ENCODE measurements at places on chromosomes 3 and 15. TPM values are rescaled to one million over a fixed set of nuclear protein-coding genes. Genes with fewer than 3 reads are reported as not detected.
A peak's percentile ranks its signal among the peaks of the same experiment; 100 is the strongest.

- H3K4me1 ChIP-seq, result no peaks in the 10 kb centered on the region
- no peaks in the 10 kb centered on the region for H3K27me3 ChIP-seq
- H3K36me3 ChIP-seq, result no peaks in the 10 kb centered on the region
- H3K4me3 ChIP-seq, result no peak overlapping the region
- no peak overlapping the region for H3K27ac ChIP-seq
- no peak for DNase-seq
These were observed 589.0 kb upstream of the DPPA4 start for GRCh38 chr3:109926376-109926775.

The GABRG3 gene
- total RNA-seq, result not detected

DNA sequence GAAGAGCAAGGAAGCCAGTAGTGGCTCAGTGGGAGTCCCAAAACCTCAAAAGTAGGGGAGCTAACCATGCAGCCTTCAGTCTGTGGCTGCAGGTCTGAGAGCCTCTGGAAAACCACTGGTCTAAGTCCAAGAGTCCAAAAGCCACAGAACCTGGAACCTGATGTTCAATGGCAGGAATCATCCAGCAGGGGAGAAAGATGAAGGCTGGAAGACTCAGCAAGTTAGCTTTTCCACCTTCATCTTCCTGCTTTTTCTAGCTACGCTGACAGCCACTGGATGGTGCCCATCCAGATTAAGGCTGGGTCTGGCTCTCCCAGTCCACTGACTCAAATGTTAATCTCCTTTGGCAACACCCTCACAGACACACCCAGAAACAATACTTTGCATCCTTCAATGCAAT is 626.3 kb downstream of the NAALADL2 start:
- H3K27ac ChIP-seq, result no peak overlapping the region
- no peak for DNase-seq
- H3K4me1 ChIP-seq, result no peaks in the 10 kb centered on the region
- no peaks in the 10 kb centered on the region for H3K27me3 ChIP-seq

DNA sequence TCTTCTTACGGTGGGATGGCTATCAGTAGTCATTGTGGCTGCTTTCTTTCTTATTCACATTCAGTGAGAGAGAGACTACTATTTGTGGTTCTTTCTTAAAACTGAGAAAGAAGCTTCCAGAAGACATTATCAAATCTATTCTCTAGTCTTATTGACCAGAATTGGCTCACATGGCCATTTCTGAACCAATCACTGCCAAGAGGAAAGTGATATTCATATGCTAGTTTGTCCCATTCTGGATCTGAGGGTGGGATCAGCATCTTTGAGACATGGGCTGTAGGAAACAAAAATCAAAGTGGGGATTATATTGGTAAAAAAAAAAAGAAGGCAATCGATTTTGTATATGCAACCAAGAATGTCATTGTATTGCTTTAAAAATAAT is 106.4 kb upstream of the RASGRP1 start:
- peaks cover 4% of the 10 kb centered on the region for H3K27me3 ChIP-seq
- DNase-seq, result no peak
- no peaks in the 10 kb centered on the region for H3K36me3 ChIP-seq
- H3K27ac ChIP-seq, result no peak overlapping the region
- no peaks in the 10 kb centered on the region for H3K4me1 ChIP-seq

GRCh38 chr15:62344806-62345539 is 179.9 kb upstream of the C2CD4B start:
- H3K4me1 ChIP-seq, result no peaks in the 10 kb centered on the region
- no peak for DNase-seq
- no peak overlapping the region for H3K4me3 ChIP-seq
- H3K27me3 ChIP-seq, result no peaks in the 10 kb centered on the region
- no peak overlapping the region for H3K27ac ChIP-seq

- DNase-seq, result no peak
- no peaks in the 10 kb centered on the region for H3K36me3 ChIP-seq
- H3K27ac ChIP-seq, result peak overlapping the region; percentile 30
- H3K4me3 ChIP-seq, result no peak overlapping the region
These were observed 33.3 kb downstream of the PCSK6 start for GRCh38 chr15:101456057-101456739.

DNA sequence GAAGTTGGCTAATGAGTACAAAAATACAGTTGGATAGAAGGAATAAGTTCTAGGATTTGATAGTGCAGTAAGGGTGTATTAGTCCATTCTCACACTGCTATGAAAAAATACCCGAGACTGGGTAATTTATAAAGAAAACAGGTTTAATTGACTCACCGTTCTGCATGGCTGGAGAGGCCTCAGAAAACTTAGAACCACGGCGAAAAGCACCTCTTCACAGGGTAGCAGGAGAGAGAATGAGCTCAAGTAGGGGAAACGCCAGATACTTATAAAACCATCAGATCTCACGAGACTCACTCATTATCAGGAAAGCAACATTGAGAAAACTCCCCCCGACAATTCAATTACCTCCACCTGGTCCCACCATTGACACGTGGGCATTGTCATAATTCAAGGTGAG is 483.3 kb downstream of the TUSC7 start:
- H3K27ac ChIP-seq, result no peak overlapping the region
- H3K4me1 ChIP-seq, result no peaks in the 10 kb centered on the region
- no peak for DNase-seq

The ADGRG7 gene
- not detected for total RNA-seq

GRCh38 chr15:74173380-74174218 is at the start of gene ISLR:
Gene ISLR (plus strand): TSS chr15:74173710. CDS start chr15:74174859, 1,149 bp downstream.
- DNase-seq, result peak; percentile 52
- peak within 1 kb of the TSS; percentile 84 for H3K27ac ChIP-seq
- peaks cover 17% of the 10 kb centered on the region for H3K4me1 ChIP-seq
- no peaks in the 10 kb centered on the region for H3K36me3 ChIP-seq
- no peaks in the 10 kb centered on the region for H3K27me3 ChIP-seq
- peak within 1 kb of the TSS; percentile 44 for H3K4me3 ChIP-seq

- no peaks in the 10 kb centered on the region for H3K4me1 ChIP-seq
- no peak for DNase-seq
- no peak overlapping the region for H3K27ac ChIP-seq
- no peak overlapping the region for H3K4me3 ChIP-seq
- no peaks in the 10 kb centered on the region for H3K27me3 ChIP-seq
These were observed 36.5 kb downstream of the ATP13A3 start for GRCh38 chr3:194450341-194450740.

DNA sequence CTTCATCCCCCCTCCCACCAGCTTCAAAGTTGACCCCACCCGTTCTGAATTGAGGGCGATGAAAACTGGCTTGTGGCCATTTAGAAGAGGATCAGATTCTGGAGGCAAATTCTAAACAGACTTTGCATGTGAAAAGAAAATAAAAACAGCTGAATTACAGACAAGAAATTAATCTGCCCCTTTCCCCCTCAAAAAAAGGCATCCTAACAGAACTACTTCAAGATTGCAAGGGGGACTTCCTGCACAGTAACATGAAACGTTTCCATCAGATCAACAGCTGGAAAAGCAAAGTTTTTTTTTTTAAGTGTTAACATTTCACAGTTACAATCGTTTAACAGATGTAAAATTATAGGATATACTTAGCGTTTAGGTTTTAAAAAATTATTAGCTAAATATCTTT is 229.3 kb downstream of the RORA start:
- H3K4me1 ChIP-seq, result peaks cover 7% of the 10 kb centered on the region
- no peak for DNase-seq
- H3K27ac ChIP-seq, result no peak overlapping the region
- no peak overlapping the region for H3K4me3 ChIP-seq
- H3K27me3 ChIP-seq, result no peaks in the 10 kb centered on the region

The C3orf70 gene
- total RNA-seq, result 1.2 TPM

DNA sequence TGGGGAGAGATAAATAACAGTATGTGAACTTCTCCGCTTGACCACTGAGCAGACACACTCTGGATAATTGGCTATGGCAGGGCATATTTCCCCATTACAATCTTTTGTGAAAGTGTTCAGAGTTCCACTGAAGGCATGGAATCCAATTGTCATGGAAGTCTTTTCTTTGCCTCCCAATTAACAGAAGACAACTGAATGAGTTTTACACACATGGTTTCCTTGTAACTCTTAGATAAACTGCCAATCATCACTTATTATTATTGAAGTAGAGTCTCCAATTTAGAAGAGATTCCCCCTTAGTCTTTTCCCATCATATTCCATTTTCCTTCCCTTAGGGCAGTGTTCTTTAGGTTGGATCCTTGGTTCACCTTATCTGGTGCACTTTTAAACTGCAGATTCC is 308.3 kb downstream of the NR2F2 start:
- DNase-seq, result no peak
- no peak overlapping the region for H3K4me3 ChIP-seq
- no peaks in the 10 kb centered on the region for H3K27me3 ChIP-seq
- H3K4me1 ChIP-seq, result no peaks in the 10 kb centered on the region

The ARNT2 gene
- 10.0 TPM for total RNA-seq

DNA sequence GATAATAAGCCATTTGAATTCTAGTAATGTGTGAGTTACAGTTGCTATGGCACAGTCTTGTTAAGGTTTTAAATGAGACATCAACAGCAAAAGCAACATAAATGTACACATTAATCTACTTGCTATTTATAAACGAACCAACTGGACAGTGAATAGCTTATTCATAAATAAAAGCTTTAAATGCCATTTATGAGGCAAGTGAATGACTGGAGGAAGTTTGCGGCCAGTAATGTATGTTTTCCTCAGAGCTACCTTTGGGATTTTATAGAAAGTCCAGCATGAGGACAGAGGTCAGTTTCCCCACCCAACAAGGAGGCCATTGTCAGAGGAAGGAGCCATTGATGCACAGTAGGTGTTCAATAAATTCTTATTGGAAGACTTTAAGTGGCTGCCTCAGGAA is 48.0 kb upstream of the PXYLP1 start:
- no peak for DNase-seq
- H3K27me3 ChIP-seq, result no peaks in the 10 kb centered on the region
- H3K27ac ChIP-seq, result no peak overlapping the region
- H3K4me1 ChIP-seq, result no peaks in the 10 kb centered on the region

DNA sequence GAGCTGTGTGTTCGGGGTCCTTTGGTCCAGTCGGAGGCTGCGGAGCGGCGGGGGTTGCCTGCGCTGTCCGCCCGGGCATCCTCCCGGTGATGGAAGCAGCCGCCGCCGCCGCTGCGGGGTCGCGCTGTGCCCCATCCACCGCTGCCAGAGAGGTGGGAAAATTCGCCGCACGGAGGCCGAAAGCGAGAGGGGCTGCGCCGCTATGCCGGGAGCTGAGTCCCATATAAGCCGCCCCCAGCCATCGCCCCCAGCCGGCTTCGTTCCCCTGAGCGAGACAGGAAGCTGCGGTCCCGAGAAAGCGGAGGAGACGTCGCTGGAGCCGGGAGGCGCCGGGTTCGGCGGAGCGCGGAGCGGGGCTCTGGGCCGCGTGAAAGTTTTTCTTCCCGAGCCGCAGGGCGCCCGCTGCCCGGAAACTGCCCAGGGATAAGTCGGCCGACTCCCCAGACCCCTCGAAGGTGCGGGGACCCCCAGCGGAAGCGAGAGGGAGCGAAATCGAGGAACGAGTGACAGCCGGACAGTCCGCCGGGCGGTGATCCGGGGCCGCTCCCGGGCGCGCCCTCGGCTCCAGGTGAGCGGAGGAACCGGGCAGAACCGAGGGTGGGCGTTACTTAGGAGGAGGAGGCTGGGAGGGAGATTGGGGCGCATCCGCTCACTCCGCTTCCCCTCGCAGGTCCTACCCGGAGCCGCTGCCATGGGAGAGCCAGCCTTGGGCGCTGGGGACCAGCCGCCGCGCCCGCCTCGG is 574 bp downstream of the CHST2 start:
- no peaks in the 10 kb centered on the region for H3K36me3 ChIP-seq
- H3K4me1 ChIP-seq, result no peaks in the 10 kb centered on the region
- H3K4me3 ChIP-seq, result peak overlapping the region; percentile 55
- H3K27me3 ChIP-seq, result peaks cover 4% of the 10 kb centered on the region

GRCh38 chr15:92853222-92853621 is 46.9 kb upstream of the CHD2 start:
- no peaks in the 10 kb centered on the region for H3K4me1 ChIP-seq
- DNase-seq, result no peak
- no peaks in the 10 kb centered on the region for H3K36me3 ChIP-seq
- H3K27me3 ChIP-seq, result no peaks in the 10 kb centered on the region
- no peak overlapping the region for H3K27ac ChIP-seq

The ZPLD1 gene
- not detected for total RNA-seq

The CHRM5 gene
- not detected for total RNA-seq

The ROBO2 gene
- not detected for total RNA-seq

DNA sequence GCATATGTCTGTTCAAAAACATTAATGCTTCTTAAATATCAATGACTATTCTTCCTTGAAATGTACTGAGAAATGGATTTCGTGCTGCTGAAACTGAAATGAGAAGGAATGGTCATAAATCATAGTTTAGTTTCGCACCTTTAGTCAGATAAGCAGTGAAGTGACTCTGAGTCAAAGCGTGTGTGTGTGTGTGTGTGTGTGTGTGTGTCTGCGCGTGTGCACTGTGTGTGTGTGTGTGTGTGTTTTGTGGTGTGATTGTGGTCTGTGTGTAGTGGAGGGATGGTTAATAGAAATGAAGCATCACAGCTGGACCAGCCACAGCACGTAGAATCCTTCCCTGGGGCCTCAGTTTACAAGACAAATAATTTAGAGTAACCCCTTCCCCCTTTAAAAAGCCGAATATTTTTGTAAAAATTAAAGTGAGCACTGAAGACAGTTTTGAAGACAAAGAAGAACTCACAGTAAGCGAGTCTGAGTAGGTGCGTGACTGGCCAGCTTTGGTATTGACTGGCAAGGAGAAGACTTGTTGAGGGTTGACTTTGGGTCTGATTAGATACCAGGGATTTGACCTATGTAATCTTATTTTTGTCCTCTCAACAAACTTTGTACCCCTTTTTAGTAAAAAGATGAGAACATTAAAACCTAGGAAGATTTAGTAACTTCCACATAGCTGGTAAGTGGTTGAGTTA is 202.0 kb upstream of the IL12A start:
- DNase-seq, result no peak
- H3K4me3 ChIP-seq, result no peak overlapping the region
- H3K4me1 ChIP-seq, result peaks cover 21% of the 10 kb centered on the region

DNA sequence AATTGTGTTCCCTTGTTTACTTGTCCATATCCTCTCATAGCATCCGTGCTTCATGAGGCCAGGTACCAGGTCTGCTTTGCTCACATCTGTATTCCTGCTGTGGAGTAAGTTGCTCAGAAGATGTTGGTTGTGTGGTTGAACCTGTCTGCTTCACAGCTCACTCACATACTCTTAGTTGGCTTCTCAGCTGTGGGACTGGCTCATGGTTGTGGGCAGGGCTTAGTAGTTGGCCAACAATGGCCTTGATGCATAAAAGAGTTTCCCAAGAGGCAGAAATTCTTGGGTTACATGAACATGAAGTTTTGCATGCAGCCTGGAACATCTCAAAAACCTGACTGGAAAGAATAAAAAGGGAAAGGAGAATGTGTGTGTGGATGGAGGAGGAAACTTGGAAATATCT is 17.0 kb downstream of the CELF6 start:
- no peaks in the 10 kb centered on the region for H3K36me3 ChIP-seq
- H3K27ac ChIP-seq, result no peak overlapping the region
- H3K4me1 ChIP-seq, result no peaks in the 10 kb centered on the region
- no peak overlapping the region for H3K4me3 ChIP-seq
- DNase-seq, result no peak

The CHRNA7 gene
- 0.25 TPM for total RNA-seq

GRCh38 chr3:71401695-71402231 is 181.8 kb downstream of the FOXP1 start:
- H3K4me3 ChIP-seq, result no peak overlapping the region
- no peaks in the 10 kb centered on the region for H3K27me3 ChIP-seq
- no peak for DNase-seq
